ENCODE measurements at places on chromosomes 4 and X. TPM values are rescaled to one million over a fixed set of nuclear protein-coding genes. Genes with fewer than 3 reads are reported as not detected.

GRCh38 chr4:147910315-147910714 lies 178.4 kb downstream of the ARHGAP10 start:
- DNase-seq = no peak

DNA sequence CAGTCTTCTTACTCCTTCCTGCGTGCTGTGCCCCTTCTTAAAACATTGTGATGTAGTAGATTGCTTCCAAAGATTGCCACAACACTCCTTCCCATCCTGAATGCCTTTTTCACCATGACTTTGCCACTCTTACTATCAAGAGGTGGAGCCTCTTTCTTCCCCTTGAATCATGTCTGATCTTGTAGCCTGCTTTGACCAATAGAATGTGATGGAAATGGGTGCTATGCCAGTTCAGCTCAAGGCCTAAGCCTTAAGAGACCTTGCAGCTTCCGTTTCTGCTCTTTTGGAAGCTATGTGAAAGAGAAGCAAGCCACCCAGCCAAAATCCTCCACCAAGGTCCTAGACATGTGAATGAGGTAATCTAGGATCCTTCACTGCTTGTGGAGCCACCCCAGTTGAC lies 31.6 kb upstream of the RP2 start:
- DNase-seq = no peak

The HAUS3 gene
- 9.7 TPM for total RNA-seq

The CXCL6 gene
- total RNA-seq = 0.16 TPM

The CWH43 gene
- not detected for total RNA-seq

The ADH1B gene
- total RNA-seq = not detected

- no peak for DNase-seq
Measured at GRCh38 chrX:30900227-30900626, 11.2 kb upstream of the TAB3 start.

DNA sequence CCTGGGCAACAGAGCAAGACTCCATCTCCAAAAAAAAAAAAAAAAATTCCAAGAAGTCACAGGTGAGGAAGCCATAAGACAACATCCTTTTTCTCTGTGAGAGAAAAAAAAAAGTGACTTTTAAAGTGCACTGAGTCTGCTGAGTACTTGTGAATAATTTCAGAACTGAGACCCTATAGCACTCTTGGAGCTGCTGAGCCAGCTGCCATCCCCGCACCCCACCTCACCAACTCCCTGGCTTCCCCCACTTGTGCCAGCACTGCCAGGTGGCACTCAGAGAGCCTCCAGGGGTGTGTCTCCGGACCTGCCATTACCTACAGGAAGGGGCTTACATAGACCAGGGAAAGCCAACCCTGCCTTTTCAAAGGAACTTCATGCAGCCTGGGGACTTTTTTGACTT lies 39.2 kb upstream of the HS3ST1 start:
- no peak for DNase-seq

The ASB12 gene
- not detected for total RNA-seq

- no peak for DNase-seq
Measured at GRCh38 chr4:97587912-97588311, 555.4 kb downstream of the STPG2 start.

- DNase-seq = peak; percentile 61
Measured at GRCh38 chr4:37389967-37390580, 145.5 kb downstream of the NWD2 start.

The ZNF157 gene
- not detected for total RNA-seq

GRCh38 chrX:41664375-41664901 lies 24.3 kb upstream of the GPR34 start:
- no peak for DNase-seq

- DNase-seq = peak; percentile 10
Measured at GRCh38 chrX:108131471-108131870, 39.9 kb downstream of the ATG4A start.

The RAI2 gene
- total RNA-seq = not detected

GRCh38 chrX:135520022-135520552 lies 373 bp upstream of the INTS6L start:
- peak; percentile 11 for DNase-seq

DNA sequence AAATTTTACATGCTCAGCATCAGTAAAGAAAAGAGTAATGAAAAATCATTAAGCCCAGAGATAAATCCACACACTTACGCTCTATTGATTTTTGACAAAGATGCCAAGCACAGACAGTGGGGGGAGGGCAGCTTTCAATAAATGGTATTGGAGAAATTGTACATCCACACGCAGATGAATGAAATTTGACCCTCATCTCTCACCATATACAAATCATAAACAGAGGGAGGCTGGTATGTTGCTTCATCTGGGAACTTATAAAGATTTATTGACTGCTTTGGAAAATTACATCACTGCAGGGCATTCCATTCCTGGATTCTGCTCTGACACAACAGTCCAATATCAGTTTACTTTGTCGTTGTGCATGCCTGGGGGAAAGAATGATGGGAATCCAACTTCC lies 58.4 kb upstream of the XAGE1A start:
- no peak for DNase-seq

DNA sequence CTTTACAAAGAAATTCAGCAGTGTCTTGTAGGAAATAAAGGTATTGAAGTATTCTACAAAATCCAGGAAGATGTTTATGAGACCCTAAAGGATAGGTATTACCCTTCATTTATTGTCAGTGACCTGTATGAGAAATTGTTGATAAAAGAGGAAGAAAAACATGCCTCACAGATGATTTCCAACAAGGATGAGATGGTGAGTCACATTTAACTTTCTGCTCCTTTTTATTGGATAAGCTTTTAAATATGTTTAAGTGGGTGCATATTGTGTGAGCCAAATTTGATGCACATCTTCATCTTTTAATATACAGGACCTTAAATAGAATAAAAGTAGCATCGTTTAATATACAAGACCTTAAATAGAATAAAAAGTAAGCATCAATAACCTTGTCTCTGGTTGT lies 72.1 kb downstream of the LRP2BP start:
- peak; percentile 23 for DNase-seq

GRCh38 chr4:130124066-130124465 lies 1028.1 kb downstream of the C4orf33 start:
- DNase-seq = no peak

DNA sequence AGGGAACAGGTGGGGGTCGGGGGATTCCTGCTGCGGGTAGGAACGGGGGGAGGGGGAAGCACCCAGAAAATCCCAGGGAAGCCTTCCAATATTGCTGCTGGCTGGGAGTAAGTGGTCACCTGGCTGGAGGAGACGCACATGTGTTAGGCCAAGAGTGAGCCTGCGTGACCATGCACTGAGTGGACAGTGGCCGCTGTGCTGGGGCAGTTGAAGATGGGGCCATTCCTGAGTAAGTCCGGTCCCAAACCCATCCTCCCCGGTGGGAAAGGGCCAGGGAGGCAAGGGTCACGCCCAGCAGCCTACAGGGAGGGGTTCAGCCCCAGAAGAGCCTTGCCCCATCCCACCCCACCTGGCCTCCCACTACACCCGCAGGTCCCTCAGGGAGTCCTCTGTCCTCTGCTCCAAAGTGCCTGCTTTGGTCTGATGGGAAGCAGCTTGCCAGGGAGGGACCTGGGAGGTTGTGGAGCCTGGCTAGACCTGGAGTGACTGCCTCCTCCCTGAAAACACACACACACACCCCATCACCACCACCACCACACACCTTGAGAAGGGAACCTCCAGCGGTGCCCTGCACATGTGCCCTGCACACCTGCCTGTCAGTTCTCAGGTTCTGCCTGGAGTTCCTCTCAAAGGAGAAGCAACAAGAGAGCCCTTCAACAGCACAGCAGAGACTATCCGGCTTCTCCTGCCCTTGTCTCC lies 6.1 kb downstream of the L1CAM start:
- no peak for DNase-seq

The PRKG2 gene
- total RNA-seq = not detected

The GRPR gene
- total RNA-seq = not detected

DNA sequence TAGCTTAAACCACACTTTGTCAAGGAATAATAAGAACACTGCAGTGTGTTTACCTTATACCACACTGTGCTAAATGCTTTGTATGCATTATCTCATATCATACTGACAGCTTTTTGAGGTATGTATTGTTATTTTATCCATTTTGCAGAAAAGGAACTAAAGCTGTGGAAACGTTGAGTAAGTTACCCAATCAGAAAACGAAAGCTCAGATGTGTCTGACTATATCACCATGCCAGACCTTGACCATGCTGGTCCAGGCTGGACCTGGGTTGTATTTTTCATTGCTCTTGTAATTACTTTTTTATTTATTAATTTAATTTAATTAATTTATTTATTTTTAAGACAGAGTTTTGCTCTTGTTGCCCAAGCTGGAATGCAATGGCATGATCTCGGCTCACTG lies 2.1 kb downstream of the HSD17B11 start:
- DNase-seq = no peak

The NLRP2B gene
- total RNA-seq = not detected

The EXOC1L gene
- total RNA-seq = not detected

The TMEM271 gene
- total RNA-seq = not detected

- no peak for DNase-seq
Measured at GRCh38 chr4:26424838-26425237, 65.4 kb downstream of the CCKAR start.

DNA sequence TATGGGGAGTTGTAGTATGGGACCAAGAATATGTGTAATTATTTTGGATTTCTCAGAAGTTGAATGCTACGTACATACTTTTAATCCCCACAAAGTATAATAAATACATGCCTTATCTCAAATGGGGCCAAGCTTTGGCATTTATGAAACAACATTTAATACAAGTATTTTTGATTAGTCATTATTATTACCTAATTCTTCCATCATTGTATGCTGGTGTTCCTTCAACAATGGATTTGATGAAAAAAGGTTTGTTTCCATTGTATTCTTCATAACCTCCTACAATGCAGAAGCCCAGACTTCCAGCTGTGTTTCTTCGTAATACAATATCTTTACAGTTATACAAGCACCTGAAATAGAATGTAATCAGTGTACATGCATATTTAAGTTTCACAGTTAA lies 83.8 kb downstream of the FIP1L1 start:
- no peak for DNase-seq

DNA sequence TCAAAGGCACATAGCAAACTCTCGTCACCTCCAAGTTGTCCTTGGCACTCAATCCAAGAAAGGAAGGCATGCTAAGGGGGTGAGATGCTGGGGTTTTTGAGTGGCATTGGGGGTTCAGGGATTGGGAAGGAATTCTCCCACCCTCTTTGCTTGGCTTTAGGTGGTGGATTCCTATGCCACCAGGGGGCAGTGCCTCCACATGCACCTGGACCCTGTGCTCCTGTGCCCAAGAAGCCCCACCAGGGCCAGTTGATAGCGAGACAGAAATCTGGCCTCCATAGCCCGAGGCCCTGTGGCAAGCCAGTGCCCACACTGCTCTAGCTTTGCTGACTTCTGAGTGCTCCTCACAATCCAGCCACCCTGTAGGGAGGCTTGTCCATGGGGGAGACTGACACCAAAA lies 2.0 kb upstream of the FATE1 start:
- DNase-seq = no peak

The TBC1D9 gene
- 16.3 TPM for total RNA-seq

GRCh38 chr4:25484243-25484721 lies 107.2 kb downstream of the ANAPC4 start:
- no peak for DNase-seq

- no peak for DNase-seq
Measured at GRCh38 chrX:19195243-19195610, 73.0 kb upstream of the ADGRG2 start.

The RAB41 gene
- not detected for total RNA-seq

DNA sequence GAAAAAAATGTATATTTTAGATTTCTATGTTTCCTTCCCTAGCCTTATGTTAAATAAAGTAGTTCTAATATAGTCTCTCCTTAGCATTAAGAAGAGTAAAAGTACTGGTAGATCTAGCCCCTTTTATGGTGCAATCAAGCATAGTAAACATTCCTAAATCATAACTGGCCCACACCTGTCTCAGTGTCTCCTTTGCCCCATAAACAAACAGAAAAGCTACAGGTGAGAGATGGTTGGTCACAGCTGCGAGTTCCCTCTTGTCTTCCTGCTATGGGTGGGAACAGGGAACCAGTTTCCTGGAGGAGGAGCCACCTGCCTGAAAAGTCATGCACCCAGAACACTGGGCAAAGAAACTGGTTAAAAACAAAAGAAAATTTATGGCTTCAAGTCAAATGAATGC lies 16.6 kb downstream of the SOWAHB start:
- no peak for DNase-seq

The TBC1D25 gene
- 14.4 TPM for total RNA-seq

- DNase-seq = no peak
Measured at GRCh38 chrX:120321520-120322281, 10.4 kb upstream of the TMEM255A start.

The FMR1 gene
- 18.9 TPM for total RNA-seq

DNA sequence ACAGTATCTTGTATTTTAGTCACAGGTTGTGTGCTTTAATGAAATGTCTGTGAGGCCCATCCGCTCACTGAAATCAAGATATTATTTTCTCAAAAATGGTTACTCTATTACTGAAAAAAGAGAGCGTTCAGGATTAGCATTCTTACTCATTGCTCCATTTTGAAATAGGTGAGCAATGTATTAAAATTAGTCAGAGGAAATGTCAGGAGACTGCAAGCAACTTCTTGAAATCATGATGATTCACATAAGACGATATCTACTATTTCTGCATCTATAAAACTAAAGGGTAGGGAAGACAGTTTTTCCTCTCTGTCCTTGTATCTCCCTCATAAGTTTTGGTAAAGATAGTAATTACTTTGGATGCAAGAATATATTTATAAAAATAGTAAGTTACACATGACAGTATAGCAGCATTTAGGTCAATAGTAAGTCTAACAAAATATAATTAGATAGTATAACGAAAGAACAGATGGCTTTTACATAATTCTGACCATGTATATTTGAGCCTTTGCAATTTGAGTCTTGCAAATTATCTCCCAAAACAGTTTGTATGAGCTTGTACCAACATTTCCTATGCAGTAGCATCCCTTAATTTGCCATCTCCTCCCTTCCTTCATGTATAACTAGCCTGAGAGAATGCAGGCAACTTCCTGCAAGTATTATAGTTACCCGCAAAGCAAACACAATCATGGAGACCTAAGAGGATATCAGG lies 937.8 kb downstream of the PCDH7 start:
- DNase-seq = no peak

GRCh38 chrX:145552643-145553042 lies 265.0 kb upstream of the SLITRK2 start:
- no peak for DNase-seq

The CYSLTR1 gene
- not detected for total RNA-seq

The DMRTC1B gene
- total RNA-seq = not detected

GRCh38 chrX:69387567-69388487 lies 116.3 kb upstream of the NALF2 start:
- DNase-seq = peak; percentile 5

The TIGD2 gene
- total RNA-seq = 9.5 TPM

GRCh38 chr4:156838761-156839160 lies 132.8 kb downstream of the PDGFC start:
- no peak for DNase-seq

GRCh38 chr4:134027931-134028330 lies 173.7 kb downstream of the PABPC4L start:
- peak; percentile 89 for DNase-seq

Data from HFFc6 (cell line).